ENCODE measurements at places on chromosomes 2 and 18.

GRCh38 chr2:216029416-216030129, 16.2 kb upstream of the MREG start:
- DNase-seq, result no peak

- DNase-seq, result no peak
These were observed 217.2 kb downstream of the TNS1 start for GRCh38 chr2:217785544-217786045.

DNA sequence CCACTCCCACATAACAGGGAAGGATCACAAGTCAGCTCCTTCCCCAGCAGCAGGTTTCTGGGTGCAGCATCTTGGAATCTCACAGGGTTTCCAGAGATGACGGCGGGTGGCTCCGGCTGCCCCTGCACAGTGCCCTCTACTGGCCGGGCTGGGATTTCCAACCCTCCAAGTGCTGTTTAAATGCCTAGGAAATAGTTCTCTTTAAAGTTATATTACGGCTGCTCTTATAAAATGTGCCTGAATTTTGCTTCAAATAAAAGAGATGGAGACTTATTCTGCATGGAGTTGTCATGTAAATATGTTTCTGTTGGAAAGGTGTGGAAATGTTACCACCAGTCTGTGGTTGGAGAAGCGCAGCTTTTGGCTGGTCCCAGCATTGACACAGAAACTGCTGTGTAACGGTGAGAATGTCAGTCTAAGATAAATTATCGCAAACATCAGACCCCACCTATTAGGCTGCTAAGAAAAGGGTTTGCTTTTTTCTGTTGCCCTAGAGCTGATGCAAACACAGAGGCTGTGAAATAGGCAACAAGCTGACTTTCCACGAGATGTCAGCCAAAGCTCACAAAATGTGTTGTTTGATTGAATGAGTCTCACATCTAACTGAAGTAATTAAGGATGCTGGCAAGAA, 3.3 kb upstream of the HJURP start:
- DNase-seq, result no peak

DNA sequence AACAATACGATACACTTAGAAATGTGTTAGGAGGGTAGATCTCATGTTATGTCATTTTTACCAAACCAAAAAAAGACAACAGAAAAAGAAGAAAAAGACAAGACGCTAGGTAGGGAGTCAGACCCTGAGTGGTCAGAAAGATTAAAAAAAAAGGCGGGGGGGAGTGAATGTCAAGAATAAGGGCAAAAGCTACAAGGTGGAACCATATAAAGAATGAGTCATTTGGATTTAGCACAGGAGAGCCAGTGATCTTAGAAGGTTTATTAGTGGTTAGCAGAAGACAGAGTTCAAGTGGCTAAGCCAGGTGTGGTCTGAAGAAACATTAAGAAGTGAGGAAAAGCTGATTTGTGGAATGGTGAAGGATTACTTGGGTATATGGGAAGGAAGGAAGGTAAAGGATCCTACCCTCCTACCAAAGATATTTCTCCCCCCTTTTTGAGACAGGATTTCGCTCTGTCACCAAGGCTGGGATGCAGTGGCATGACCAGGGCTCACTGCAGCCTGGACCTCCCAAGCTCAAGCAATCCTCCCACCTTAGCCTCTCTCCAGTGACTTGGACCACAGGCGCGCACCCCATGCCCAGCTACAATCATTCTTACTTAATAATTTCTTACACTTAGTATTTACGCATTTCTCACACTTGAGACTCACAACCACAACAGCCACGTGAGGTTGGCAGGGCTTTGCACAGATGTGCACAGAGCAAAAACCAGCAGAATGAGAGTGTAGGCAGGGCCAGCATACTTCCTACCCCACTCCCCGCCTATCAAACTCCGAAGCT, 2.6 kb downstream of the DSC2 start:
- DNase-seq, result no peak

GRCh38 chr2:26847655-26848335, at the start of gene DPYSL5:
TSS of gene DPYSL5 (plus strand) at chr2:26848132. CDS start at chr2:26898500, 50,368 bp downstream.
- DNase-seq, result no peak

GRCh38 chr2:32502941-32503340, 124.9 kb upstream of the TTC27 start:
- DNase-seq, result no peak

All from SK-N-MC (cell line).